ENCODE measurements at places on chromosomes 13 and 19.

DNA sequence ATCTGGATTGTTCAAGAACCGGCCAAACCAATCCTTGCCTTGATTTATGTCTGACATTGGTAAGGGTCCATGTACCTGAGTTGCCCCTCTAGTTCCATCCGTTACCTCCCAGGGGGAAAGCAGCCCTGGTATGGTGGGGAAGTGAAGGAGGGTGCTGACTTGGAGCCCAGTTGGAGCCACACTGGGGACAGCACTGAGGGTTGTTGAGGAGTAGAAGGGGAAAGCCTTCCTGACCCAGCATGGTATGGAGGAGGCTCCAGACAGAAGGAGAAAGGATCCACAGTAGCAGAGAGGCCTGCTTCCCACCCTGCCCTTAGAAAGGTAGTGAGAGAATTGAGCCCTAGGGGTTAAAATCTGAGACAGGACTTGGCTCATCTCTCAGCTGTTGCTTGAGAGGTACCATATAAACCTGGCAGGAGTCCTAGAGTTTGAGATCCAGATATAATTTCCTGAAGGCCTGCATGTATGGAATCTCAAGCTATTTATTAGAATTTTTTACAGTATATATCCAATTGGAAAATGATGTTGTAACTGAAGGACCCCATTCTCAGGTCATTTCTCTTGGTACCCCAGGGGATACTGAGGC, 16.7 kb upstream of the FCGBP start:
- no peak for DNase-seq

- no peak for DNase-seq
These were observed 9.9 kb upstream of the SERPINE3 start for GRCh38 chr13:51329606-51330005.

- no peak for DNase-seq
These were observed 1.4 kb downstream of the CAPN12 start for GRCh38 chr19:38742906-38743305.

DNA sequence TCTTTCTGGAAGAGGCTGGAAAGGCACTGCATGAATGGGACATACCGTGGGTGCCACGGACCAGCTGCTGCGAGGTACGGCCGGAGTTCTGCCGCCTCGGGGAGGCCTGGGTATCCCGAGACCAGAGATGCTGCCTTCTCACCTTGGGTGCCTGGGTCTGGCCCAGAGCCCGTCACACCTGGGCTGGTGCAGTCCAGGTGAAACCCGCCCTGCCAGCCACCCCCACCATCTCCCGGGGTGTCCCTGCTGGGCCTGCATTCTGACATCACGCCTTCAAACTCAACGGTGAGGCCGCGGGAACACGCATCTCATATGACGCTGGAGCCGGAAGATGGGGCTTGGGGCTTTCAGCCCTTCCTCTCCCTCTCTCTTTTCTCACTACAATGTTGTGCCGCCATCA, 98.0 kb downstream of the GADD45B start:
- DNase-seq, result no peak

GRCh38 chr13:113292021-113292862, 4.8 kb upstream of the LAMP1 start:
- DNase-seq, result peak; percentile 25

Measured in EL (cell line).